ENCODE measurements at places on chromosomes 2 and 18.

GRCh38 chr2:182917924-182918323 lies 51.5 kb upstream of the FRZB start:
- no peak for DNase-seq

- DNase-seq: no peak
Observed at GRCh38 chr18:78666666-78667335, 312.8 kb upstream of the SALL3 start.

- no peak for DNase-seq
Observed at GRCh38 chr2:235001237-235002133, 49.7 kb downstream of the SH3BP4 start.

- DNase-seq: no peak
Observed at GRCh38 chr2:1777781-1778180, 33.5 kb upstream of the PXDN start.

GRCh38 chr2:134304394-134305108 lies 50.7 kb downstream of the MGAT5 start:
- DNase-seq: no peak

- DNase-seq: peak; percentile 55
Observed at GRCh38 chr2:37653093-37653492, 18.3 kb downstream of the CDC42EP3 start.

Data from gastrocnemius medialis (tissue), 4 donors.